Stimulated activated effector memory CD8-positive, alpha-beta T cell treated with anti-CD3 and anti-CD28 coated beads, Interleukin-12 subunit alpha, Interleukin-12 subunit beta, amount 100 ng/mL, for 72 hours (primary cell): ENCODE measurements at places on chromosomes 7 and 10.

- no peak for DNase-seq
These were observed 12.1 kb downstream of the SAP25 start for GRCh38 chr7:100561491-100562194.

GRCh38 chr10:43230909-43231522, 35.8 kb downstream of the RASGEF1A start:
- no peak for DNase-seq

DNA sequence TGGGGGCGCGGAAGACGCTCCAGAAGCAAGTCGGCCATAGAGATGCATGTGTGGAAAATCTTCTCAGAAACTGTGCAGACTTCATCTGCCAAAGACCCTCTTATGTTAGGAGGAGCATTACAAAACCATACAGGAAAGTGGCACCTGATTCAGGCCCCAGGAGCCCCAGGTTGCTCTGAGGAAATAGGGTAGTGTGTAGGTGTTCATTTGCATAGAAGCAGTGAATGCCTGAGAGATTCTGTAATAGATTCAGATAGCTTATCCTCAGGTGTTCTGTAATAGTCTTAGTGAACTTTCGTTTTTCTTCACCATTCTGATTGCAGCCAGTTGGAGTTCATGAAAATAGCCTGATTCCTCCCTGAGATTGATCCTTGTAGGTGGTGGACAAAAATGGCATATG, 106.4 kb upstream of the GJD4 start:
- DNase-seq: no peak

- no peak for DNase-seq
These were observed 167.7 kb upstream of the INHBA start for GRCh38 chr7:41870461-41871138.

DNA sequence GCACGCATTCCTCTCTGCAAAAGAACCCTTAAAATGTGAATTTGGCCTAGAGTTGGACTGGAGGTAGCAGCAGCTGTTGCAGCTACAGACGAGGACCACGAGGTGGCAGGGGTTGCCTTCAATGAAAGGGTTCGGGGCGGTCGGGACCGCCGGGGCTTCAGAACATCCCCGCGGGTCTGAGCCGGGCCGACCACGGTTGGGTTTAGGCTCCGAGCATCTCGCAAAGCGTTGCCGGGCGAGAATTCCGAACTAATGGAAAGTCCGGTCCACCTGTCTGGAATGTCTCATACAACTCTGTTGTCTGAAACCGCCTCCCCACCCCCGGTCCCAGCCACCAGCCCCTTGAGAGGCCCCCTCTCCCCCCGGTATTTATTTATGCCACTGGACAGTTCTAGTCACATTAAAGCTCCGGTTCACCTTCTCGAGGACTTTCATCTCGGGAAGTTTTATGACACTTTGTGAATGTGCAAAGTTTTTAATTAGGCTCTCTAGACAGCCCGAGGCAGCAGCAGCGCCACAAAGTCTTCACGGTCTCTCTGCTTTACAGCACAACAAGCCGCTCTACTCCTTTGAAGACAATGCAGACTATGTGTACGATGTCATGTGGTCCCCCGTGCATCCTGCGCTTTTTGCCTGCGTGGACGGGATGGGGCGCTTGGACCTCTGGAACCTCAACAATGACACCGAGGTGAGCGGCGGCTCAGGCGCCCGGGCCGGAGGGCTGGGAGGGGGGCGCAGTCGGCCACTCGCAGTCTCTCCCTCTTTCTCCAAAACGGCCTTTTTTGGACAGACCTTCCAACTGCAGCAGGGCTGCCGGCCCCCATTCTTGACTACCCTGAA, 246.2 kb downstream of the SLC25A13 start:
- DNase-seq: peak; percentile 62

- no peak for DNase-seq
These were observed 201.8 kb downstream of the GLI3 start for GRCh38 chr7:42035210-42035609.

DNA sequence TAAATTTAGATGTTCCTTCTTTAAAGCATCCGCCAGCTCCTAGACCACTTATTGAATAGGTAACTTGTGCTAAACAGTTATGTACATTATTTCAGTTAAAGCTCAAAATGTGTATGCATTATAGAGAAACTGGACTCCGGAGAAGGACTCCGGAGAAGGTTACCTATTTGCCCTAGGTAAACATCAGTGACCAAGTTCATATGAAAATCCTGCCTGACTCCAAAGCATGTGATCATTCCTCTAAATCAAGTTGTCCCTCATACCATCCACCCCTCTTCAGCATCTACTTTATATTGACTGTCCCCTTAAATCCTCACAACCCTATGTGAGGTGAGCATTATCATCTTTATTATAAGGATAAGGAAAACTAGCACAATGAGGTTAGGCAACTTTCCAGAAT, 147.5 kb downstream of the SRPK2 start:
- no peak for DNase-seq

DNA sequence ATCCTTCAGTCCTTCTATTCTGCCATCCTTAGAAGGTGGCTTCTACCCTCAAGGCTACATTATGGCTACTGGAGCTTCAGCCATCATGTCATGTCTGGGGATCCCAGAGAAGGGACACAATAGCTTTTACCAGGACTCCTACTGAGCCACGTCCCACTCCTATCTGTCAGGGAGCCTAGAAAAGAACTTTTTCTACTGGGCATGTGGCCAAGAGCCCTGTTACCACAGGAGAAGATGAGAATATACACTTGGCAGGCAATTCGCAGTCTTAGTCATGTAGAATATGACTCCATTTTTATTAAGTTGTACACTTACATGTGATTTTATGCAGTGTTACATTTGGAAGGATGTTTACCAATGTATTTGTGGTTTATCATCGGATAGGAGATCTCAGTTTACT, 64.6 kb upstream of the KCNMA1 start:
- no peak for DNase-seq

- no peak for DNase-seq
These were observed 32.4 kb downstream of the CCSER2 start for GRCh38 chr10:84360637-84361365.

DNA sequence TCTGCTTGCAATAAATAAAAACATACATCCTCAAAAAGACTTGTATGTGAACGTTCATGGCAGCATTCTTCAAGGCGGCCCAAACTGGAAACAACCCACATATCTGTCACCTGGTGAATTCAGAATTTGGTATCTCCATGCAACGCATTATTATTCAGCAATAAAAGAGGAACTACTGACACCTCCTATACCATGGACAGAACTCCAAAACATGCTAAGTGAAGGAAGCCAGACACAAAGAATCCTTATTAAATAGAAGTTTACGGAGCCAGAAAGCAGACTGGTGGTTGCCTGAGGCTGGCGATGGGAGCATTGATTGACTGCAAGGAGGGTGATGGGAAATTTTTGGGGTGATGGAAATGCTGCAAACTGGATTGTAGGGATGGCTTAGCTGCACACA, 530.8 kb upstream of the DPP6 start:
- DNase-seq: no peak

DNA sequence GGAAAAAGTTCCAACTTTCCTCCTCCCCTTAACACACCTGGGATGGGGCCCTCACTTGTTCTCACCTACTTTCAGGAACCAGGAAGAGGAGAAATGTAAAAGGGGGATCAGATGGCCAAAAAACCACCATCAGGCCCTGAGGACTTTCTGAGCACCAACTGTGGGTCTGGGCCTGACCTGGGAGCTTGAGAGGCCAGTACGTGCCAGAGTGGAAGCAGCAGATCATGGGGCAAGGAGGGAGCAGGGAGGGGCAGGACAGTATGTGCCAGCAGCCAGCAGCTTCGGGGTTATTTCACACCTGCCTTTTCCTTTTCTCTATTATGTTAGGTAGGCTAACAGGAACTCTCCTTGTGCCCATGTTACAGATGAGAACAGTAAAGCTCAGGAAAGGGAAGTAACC, 118.8 kb upstream of the UNC5B start:
- no peak for DNase-seq

DNA sequence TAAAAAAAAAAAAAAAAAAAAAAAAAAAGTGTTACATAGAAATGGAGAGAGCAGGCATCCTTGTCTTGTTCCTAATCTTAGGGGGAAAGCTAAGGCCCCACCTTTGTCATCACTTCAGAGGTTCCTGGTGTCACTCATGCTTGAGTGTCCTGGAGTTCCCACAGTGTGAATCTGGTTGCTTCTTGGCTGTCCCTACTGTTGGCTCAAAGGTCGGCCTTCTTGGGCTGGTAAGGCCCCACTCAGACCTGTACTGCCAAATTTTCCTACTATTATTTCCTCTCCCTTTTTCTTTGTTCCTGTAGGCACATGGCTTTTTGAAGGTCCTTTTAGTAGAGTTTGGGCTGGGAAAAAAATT, 21.5 kb downstream of the OPTN start:
- DNase-seq: no peak

GRCh38 chr7:151425670-151426440, 14.1 kb downstream of the CRYGN start:
- no peak for DNase-seq

DNA sequence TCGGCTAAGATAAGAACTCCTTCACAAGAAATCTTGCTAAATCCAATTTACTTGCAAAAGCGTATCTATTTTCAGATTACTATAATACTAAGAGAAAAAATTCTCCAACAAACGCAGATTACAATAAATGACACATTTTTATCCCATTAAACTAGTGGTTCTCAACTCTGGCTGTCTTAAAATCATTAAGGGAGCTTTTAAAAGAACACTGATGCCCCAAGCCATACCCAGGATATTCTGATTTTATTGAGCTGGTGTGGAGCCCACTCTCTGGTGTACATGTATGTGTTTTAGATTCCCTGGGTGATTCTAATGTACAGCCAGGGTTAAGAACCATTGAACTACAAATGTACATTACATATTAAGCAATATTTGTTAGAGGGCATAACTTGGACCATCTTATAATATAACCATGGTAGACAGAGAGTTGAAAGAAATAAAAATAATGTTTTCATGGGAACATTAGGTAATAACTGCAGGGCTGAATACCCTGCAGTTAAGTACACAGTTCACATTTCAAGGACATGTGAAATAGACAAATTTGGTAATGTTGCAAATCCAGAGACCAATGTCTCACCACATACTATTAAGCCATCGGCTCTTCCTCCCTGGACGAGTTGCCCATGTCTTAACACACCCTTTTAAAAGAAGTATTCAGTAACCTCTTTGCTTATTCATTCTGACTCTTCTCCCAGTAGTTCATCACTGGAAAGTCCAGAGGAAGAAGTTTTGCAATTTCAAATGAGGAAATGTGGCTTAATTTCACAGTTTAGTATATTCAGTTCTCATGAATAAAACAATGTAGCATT, 6.2 kb downstream of the GSAP start:
- DNase-seq: no peak

GRCh38 chr10:6721480-6721879, 141.4 kb upstream of the PRKCQ start:
- no peak for DNase-seq

DNA sequence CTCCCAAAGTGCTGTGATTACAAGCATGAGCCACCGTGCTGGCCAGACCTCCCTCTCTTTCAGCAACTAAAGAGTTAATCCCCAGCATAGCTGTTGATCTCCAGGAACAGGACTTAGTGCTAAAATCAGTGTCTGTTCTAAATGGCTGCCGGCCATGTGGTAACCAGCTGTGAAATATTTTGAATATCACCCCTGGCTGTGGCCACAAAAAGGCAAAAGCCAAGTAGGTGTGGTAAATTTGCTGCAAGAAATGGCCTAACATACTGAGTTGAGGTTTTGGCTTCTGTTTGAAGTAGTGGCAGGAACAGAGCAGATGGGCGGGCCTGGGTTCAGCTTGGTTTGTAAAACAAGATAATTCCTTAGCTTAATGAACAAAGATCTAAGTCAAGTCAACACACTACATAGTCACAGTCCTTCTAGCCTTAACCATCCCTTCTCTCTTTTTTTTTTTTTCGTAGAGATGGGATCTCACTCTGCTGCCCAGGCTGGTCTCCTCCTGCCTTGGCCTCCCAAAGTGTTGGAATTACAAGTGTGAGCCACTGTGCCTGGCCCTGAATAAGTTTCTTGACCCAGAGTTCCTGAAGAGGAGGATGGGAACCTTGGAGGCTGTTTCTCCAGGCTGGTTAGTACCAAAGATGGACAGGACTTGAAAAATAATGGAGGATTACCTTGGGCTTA, 22.7 kb upstream of the AGFG2 start:
- peak; percentile 62 for DNase-seq

GRCh38 chr7:100465702-100466311, 1.7 kb upstream of the SPACDR start:
- no peak for DNase-seq

DNA sequence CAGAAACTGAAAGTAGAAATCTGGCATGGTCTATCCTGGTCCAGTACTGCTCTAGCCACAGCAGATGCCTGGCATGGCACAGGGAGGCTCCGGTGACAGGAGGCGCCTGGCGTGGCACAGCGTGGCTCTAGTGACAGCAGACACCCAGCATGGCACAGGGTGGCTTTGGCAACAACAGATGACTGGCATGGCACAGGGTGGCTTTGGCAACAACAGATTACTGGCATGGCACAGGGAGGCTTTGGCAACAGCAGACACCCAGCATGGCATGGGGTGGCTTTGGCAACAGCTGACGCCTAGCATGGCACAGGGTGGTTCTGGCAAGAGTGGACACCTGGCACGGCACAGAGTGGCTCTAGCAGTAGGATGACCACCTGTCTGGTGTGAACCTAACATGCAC, 480.5 kb upstream of the FOXK1 start:
- DNase-seq: no peak

DNA sequence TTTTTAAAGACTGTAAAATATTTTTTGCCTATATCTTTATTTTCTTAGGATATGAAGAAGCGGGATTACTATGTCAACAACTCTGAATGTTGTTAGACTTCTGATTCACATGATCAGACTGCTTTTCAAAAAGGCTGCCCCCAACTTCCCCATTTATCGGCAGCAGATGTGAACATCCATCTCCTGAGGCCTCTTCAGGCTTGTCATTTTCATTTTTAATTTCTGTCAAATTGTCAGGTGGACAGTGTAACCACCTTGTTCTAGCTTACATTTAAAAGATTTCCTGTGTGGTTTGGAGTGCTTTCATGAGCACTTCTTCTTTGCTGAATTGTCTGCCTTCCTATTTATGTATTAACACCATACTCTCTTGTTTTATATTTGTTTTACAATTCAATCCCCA, 78.8 kb upstream of the GSDME start:
- DNase-seq: no peak

GRCh38 chr7:3791327-3791726, 490.3 kb downstream of the SDK1 start:
- DNase-seq: no peak
